ENCODE measurements at places on chromosomes 6 and 20.

GRCh38 chr6:159557031-159557430, 136.0 kb downstream of the SOD2 start:
- no peak for DNase-seq

DNA sequence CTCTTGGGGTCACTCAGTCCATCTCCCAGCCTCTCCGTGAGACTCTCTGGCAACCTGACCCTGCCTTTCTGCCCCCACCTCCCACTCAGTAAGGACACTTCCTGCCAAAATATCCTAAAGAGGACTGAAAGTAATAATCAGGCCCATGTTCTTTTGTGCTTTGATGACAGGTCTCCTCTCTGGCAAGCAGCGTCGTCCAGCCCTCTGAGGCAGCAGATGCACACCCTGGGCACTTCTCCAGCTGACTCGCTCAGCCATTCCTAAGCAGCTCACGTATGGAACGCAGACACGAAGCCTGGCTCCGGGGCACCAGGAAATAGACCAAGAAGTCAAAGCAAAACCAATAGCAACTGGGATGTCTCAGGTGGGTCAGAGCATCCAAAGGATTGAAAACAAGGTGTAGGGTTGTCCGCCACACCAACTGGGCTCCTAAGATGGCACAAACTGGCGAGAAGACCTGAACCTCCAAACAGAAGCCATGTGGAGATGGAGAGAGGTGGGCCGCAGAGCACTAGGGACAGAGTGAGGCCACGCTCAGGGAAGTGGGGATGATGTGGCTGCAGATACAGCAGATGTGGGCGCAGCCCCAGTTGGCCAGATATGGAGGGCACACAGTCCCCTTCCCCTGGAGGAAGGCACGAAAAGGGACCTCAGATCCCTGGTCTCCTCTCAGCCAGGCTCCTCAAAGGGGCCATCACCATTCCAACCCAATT, 99.3 kb downstream of the PRND start:
- DNase-seq, result no peak

- DNase-seq, result no peak
Observed at GRCh38 chr6:87210979-87211378, 55.6 kb downstream of the ZNF292 start.

DNA sequence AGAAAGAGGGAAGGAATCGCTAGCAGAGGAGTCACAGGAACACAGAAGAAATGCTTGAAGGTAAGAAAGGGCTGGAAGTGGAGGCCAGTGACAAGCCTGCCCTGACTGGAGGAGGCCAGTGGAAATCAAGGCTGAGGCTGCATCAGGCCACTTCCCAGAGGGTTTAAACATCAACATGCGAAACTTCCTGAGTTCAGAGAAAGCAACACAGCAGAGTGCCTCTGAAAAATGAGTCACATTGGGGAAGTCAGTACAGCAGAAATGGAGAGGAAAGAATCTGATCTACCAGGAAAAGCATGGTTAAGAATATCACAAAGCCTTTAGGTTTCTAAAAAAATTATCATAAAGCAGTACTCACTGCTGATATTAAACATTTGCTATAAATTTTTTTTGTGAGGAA, 23.3 kb downstream of the NAPB start:
- no peak for DNase-seq

DNA sequence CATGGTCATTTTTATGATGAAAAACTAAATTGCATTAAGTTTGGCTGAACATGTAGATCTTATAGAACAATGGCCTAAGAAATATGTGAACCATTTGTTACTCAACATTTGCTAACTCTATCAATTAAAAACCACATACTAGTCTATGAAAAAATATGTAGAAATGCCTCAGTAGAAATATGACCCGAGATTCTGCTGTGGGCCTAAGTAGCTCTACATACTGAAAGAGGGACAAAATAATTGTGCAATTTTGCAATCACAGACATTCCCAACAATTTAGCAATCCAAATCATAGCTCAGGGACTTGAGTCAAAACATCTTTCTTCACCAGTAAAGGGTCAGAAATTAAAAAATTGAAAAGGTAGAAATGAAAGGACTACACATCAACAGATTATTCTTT, 619.0 kb downstream of the FRK start:
- no peak for DNase-seq

- DNase-seq, result no peak
Observed at GRCh38 chr6:6663421-6664135, 75.1 kb downstream of the LY86 start.

- no peak for DNase-seq
Observed at GRCh38 chr6:125839471-125839870, 48.7 kb downstream of the NCOA7 start.

DNA sequence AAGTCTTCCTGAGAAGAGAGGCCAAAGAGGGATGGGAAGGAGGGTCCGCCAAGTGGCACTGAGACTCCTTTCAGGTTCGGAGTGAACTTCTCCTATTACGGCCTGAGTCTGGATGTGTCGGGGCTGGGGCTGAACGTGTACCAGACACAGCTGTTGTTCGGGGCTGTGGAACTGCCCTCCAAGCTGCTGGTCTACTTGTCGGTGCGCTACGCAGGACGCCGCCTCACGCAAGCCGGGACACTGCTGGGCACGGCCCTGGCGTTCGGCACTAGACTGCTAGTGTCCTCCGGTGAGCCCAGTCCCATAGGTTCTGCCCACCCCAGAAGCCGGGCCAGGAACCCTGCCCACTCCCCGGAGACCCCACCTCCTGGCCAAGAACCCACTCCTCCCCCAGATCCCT, 4.1 kb downstream of the SLC22A7 start:
- DNase-seq, result no peak

Data from T-helper 17 cell (primary cell).